ENCODE measurements at places on chromosomes 12 and 14.

- DNase-seq: no peak
These were observed 13.0 kb upstream of the LBHD2 start for GRCh38 chr14:103070971-103071542.

- DNase-seq: no peak
These were observed 646.9 kb upstream of the TMEM132C start for GRCh38 chr12:127619869-127620734.

GRCh38 chr12:9926876-9927275, 5.3 kb downstream of the CLEC2A start:
- DNase-seq: no peak

GRCh38 chr14:91089958-91090535, 23.8 kb upstream of the DGLUCY start:
- no peak for DNase-seq

- no peak for DNase-seq
These were observed 58.0 kb downstream of the BICDL1 start for GRCh38 chr12:120047072-120047471.

DNA sequence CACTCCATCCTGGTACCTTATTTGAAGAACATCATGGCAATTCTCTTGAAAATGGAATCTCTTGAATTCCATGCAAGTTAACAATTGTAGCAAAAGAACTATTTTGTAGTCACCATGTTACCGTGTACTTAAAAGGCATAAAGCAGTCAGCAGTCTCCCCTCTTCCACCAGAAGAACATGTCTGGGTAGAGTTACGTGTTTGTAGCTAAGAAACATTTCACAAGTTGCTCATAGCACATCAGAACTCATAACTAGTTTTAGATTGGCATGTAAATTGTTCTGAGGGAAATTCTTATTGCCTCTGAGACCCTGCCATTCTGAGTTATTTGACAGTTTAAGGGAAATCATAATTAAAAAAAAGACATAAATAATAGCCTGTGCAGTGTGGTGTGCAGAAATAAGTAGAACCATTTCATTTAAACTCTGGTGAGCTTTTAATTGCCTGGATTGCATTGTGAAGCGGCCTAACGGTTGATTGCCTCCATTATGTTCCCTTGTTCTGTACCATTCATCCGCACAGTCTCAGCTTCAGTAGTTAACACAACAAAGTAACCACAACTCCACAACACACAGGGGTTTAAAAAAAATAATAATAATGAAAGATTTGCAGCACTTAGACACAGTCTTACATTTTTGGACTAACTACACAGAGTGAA, 2.6 kb downstream of the LMO3 start:
- no peak for DNase-seq

DNA sequence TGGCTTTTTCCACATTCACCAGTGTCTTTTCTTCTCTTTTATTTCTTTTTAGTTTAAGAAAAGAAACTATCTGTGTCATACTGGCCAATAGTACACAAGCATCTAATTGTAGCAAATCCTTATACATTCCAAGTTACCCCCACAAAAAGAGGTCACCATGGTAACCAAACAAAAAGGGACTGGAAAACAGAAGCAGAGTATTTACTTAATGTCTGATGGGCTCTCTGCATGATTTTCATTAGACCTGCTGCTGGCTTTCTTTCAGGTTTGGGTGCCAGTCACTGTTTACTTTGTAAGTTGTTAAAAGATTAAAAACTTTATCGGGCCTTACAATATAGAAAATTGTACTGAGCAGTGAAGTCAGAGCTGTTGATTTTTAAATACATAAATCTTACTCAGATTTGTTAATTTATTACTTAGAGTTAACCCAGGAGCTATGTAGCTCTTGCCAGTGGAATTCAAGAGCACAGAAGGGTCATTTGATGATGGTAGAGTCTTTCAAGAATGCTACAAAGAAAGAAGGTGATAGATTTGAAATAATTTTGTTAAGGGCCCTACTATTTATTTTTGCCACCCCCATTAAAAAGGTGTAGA, 123.9 kb downstream of the BRMS1L start:
- DNase-seq: no peak

DNA sequence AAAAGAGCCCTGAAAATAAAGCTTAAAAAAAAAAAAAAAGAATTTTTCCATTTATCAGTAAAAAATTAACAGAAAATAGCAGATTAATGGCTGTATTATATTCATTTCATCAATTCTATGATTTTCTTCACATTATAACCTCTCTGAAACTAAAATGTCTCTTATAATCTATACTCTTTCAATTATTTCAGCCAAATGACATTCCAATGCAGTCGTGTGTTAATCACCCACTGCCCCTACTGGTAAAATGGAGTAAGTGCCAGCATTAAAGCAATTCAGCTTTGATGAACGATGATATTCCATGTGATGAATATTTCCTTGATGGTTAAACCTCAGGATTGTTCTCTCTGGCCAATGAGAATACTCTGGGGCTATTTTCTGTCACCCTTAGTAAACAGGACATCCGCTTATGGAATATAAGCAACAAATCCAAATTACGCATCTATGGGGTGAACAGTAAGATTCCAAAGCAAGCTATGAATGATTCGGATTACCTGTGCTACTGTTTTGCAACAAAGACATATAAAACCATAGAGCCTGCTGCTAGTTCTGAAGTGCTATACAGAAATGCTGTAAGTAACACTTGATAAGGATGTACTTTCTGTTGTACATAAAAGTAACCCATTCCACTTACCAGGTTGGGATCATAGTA, 20.3 kb upstream of the SYCP3 start:
- DNase-seq: no peak

DNA sequence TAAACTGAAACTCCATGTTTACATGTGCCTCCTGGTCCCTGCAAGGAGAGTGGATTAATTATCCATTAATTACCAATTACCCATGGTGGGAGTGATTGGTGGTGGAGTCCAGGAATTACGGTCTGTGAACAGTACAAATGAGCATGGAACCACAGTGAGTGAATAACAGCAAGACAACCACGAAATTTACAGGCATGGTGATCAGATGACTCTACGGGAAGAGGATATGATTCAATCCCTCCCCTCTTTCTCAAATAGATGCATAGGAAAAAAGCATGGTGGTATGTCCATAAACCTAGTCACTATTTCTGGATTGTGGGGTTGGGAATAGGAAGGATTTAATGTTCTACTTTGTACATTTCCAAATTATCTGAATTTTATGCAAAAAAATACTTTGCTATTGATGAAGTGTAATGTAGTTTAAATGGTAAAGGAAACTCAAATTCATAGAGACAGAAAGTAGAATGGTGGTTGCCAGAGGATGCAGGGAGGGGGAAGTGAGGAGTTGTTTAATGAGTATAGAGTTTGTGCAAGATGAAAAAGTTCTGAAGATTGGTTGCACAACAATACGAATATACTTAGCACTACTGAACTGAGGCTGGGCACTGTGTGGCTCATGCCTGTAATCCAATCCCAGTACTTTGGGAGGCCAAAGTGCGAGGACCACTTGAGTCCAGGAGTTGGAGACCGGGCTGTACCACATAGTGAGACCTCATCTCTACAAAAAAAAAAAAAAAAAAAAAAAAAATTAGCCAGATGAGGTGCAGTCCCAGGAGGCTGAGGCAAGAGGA, 41.2 kb upstream of the C12orf75 start:
- no peak for DNase-seq

GRCh38 chr12:121468499-121468801, 68.5 kb downstream of the RNF34 start:
- DNase-seq: no peak

GRCh38 chr12:42128327-42128726, 16.3 kb downstream of the GXYLT1 start:
- DNase-seq: no peak

GRCh38 chr12:22477894-22478287, 66.5 kb downstream of the C2CD5 start:
- no peak for DNase-seq

Measured in stimulated activated CD4-positive, alpha-beta T cell treated with anti-CD3 and anti-CD28 coated beads, Interleukin-15, amount 100 ng/mL, for 1 hour (primary cell).